Posterior vena cava (tissue), 2 donors: ENCODE measurements at places on chromosomes 3 and 15. TPM values are rescaled to one million over a fixed set of nuclear protein-coding genes. Genes with fewer than 3 reads are reported as not detected.

Gene PLXND1
- total RNA-seq = 155 TPM

Gene CFAP100
- not detected for total RNA-seq

Gene GATM
- 26.7 TPM for total RNA-seq

Gene THBS1
- 1,947 TPM for total RNA-seq

Gene SATB1
- total RNA-seq = 10.9 TPM

Gene SH3GL3
- not detected for total RNA-seq
